ENCODE measurements at places on chromosomes 13 and 19. TPM values are rescaled to one million over a fixed set of nuclear protein-coding genes. Genes with fewer than 3 reads are reported as not detected.

GRCh38 chr13:69092615-69093322 lies 1014.9 kb upstream of the ATXN8OS start:
- no peak for DNase-seq

DNA sequence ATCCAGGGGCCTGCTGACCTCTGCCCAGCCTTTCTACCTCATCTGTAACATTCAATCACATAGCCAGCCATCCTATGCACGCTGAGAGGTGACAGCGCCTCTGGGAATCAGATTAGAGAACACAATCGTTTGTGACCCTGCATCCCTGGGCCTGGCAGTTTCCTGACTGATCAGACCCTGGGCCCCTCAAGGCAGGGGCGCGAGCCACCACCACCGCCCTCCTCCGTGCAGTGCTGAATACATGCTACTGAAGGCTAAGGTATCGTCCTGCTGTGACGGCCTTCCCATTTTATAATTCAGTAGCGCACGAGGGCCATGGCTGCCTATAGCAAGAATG lies 1.3 kb downstream of the TMTC4 start:
- DNase-seq: no peak

DNA sequence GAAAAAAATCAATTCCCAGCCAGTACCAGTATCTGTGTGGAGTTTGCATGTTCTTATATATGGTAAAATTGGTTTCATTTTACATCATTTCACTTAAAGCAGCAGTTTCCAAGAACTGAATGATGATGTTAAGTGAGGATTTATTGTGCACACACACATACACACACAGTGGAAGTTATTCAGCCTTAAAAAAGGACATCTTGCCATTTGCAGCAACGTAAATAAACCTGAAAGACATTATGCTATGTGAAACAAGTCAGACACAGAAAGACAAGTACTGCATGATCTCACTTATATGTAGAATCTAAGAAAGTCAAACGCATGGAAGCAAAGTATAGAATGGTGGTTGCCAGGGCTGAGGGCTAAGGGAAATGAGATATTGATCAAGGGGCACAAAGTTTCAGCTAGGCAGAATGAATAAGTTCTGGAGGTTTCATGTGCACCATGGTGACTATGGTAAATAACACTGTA lies 5.3 kb downstream of the SIGLECL1 start:
- no peak for DNase-seq

- DNase-seq: no peak
Measured at GRCh38 chr19:19304186-19304965, 15.9 kb downstream of the SUGP1 start.

The GJB6 gene
- total RNA-seq: not detected

The TUBA3C gene
- not detected for total RNA-seq

The MYH14 gene
- 377 TPM for total RNA-seq
